Activated CD4-positive, alpha-beta T cell treated with anti-CD3 and anti-CD28 coated beads, Interleukin-2, amount 50 U/mL, for 16 hours (primary cell): ENCODE measurements at places on chromosomes 3 and 15.

DNA sequence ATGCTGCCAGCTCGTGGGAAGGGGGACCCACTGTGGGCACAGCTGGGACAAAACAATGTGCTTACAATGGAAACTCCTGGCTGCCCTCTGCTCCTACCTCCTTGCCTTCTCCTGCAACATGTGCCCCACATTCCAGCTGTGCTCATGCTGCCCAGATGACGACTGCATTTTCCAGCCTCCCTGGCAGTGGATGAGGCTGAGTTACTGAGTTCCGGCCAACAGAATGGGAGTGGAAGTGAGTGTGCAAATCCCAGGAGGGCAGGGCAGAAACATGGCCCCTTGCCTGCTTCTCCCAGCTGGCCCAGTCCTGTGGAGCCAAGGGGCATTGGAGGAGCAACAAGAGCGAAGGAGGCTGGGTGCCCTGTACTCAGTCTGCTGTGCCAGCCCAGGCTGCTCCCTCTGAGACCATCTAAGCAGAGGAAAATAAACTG, 17.1 kb downstream of the KLF15 start:
- no peak for DNase-seq

DNA sequence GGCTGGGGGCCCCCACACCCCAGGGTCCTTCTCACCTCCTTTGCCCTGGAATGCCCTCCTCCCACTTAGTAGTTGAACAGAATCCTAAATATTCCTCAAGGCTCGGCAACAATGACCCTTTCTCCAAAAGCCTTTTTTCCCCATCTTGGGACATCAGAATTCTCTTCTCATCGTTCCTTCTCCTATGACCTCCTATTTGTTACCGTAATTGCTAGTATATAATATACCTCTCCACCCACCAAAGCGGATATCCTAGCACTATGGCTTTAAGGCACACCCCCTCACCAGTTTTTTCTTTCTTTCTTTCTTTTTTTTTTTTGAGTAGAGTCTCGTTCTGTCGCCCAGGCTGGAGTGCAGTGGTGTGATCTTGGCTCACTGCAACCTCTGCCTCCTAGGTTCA, 16.8 kb downstream of the HDAC11 start:
- no peak for DNase-seq

DNA sequence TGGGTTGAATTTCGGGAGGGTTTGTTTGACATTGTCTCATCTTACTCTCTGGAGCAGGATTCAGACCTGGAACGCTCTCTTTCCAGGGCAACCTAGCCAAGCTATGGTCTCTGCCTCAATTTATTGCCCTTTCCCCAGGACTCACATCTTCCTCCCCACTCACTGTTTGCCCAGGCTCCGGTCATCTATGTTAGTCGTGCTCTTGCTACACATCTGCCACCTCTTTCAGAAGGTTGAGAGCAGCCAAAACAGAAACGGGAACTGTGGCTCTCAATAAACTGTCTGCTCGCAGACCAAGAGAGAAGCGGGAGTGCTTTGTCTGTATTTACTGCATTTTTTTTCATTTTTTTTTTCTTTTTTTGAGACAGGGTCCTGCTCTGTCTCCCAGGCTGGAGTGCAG, 81.6 kb downstream of the ST6GAL1 start:
- DNase-seq = no peak

- DNase-seq = peak; percentile 61
Measured at GRCh38 chr3:124639406-124640237, 90.6 kb upstream of the UMPS start.

DNA sequence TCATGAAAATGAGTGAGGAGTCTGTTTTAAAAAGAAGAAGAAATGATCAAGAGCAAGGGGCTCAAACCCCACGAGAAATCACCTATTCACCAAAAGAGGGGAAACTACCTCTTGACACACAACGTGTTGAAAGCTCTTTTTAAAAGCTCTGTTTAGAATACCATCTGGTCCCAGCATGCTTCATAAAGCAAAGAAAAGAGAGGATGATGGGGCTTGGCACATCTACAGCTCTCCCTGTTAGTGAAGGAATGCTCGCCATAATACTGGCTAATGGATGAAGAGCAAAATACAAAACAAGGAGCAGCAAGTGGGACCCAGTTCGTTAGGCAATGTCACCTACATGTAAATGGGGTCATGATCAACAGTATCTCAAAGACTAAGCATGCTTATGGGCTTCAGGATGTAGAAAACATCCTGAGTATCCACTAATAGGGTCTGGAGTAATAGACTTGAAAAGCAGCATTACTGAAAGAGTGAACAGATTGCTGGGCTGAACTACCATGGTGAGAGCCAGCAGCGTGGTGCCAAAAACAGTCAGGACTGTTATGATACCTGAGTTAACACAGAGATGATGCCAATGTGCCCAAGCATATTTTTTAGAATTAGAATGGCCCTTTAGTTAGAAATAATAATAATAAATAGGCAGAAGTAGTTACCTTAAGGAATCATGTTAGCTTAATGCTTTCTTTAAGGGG, 159.7 kb upstream of the POU1F1 start:
- no peak for DNase-seq

DNA sequence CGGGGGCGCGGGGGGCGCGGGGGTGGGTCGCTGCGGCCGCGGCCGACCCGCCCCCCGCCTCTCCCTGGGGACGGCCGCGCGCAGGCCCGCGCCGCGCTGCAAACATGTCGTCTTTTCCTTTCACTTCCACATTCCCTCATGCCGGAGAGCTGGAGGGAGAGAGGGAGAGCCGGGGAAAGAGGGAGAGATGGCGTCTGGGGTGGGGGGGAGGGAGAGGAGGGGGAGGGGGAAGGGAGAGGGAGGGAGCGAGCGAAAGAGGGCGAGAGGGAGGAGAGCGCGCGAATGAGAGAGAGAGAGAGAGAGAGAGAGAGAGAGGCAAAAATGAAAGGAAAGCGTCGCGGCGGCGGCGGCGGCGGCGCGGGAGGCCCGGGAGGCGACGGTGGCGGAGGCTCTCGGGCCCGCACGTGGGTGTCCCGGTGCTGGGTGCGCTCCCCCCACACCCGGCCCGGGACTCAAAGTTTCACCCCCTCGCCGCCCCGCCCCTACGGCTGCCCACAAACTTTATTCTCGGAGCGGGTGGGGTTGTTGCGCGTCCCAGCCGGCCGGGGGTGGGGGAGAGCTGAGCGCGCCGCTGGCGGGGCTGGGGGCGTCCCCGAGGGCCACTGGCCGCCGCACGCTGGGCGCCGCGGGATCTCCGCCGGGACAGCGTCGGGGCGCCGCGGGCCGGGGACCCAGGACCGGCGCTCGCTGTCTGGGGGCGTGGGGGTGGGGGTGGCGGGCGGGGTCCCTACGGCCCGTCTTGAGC, 731 bp downstream of the ZNF710 start:
- DNase-seq = peak; percentile 54

DNA sequence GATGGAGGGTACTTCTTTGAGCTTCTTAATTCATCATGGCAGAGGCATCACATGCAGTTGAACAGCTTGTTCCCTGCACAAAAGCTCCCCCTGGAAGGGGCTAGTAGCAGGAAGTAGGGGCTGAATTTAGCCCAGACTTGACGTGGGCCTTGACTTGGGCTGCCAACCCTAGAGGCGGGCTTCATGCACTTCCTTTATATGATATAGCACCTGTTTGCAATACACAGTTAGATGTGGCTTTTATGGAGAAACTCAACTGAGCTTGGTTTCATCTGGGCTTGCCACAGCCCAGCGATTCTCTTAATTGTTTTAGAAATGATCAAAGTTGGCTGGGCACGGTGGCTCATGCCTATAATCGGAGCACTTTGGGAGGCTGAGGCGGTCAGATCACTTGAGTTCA, 33.7 kb upstream of the ADGRG7 start:
- DNase-seq = no peak

DNA sequence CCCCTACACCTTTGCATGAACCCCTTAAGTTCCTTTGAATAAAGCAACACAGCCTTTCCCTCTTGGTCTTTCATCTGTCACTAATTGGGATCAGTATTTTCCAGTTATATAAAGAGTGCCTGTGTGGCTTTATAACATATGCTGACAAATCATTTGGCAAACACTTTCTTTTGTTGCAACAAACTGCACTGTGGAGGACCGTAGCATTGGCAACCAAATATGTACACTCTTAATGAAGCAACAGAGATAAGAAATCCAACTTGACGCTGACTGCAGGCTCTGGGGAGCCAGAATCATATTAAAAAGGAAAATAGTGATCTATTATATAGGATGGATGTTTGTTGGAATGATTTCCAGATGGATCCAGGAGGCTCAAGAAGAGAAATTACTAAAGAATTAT, 120.1 kb upstream of the PRICKLE2 start:
- DNase-seq = no peak

GRCh38 chr3:116872688-116873087, 163.1 kb downstream of the TUSC7 start:
- DNase-seq = no peak

DNA sequence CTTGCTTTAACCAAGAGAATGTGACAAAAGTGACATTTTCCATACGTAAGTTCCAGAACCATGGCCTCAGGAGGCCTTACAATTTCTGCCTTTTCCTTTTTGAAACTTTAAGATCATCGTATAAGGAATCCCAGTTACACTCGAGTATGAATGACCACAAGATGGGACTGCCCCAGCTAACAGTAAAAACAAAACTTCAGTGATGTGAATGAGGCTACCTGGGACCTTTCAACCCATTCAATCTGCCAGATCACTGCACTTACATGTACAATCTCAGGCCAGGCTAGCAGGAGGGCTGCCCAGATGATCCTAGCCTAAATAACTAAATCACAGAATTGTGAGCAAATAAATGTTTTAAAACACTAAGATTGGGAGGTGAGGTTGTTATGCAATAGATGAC, 328.8 kb downstream of the CNTN6 start:
- no peak for DNase-seq

DNA sequence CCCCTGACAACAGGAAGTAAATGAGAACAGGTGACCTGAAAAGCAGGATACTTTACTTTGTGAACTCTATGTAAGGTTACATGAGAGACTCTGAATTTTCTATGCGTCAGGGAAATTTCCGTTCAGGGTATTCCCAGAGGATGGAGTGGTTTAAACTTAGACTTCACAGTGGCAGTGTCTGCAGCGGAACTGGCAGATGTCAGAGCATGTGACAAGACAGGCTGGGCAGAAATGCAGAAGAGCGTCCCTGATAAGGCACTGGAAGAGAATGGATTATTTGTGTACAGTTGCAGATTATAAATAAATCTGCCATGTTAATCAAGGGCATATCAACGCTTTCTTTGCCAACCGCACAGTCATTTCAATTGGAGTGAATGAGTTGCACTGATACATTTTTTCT, 598.4 kb upstream of the ZNF717 start:
- DNase-seq = no peak

- no peak for DNase-seq
Measured at GRCh38 chr3:71783152-71783551, 1.8 kb downstream of the PROK2 start.

DNA sequence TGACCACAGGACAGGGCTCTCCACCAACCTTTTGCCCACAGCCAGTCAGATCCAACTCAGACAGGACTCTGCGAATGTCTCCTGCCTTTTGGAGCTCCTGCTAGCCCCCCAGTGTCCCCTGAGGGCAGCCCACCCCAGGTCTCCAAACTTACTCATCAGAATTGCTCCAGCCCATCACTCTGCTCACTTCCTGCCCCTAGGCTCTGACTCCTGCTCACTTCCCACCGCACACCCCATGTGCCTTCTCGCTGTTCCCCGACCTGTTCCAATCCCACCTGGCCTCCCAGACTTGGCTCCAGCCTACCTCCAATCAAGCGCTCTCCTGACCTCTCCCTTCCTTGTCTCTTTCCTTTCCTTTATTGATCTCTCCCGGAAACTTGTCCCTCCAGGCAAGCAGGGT, 5.9 kb upstream of the STRA6 start:
- DNase-seq = no peak

GRCh38 chr3:171644681-171645080, 165.6 kb downstream of the PLD1 start:
- DNase-seq = no peak

- no peak for DNase-seq
Measured at GRCh38 chr3:24367216-24367615, 127.4 kb downstream of the THRB start.

DNA sequence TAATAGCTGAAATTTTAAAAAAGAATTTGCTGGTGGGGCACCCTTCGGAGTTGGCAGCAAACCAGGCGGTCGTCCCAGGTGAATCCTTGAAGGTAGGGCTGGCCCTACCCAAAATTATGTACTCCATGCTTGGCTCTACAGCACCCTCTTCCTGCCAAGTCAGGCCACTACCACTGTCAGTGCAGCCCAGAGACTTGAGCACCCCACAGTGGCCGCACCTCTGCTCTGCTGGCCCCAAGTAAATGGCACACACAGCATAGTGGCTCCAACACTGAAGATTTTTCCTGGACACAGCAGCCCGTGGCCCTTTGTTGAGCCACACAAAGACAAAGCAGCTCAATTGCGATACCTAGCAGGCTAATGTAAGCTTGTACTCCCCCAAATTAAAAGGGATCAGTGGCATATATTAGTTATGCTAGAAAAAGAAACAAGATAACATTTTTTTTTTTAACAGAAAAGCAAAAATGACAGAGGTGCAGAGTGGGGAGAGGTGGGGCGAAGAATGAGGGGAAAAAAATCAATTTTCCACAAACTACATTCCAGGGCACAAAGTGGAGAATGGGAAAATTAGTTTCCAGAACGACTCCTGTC, 250.5 kb downstream of the UACA start:
- DNase-seq = peak; percentile 75

DNA sequence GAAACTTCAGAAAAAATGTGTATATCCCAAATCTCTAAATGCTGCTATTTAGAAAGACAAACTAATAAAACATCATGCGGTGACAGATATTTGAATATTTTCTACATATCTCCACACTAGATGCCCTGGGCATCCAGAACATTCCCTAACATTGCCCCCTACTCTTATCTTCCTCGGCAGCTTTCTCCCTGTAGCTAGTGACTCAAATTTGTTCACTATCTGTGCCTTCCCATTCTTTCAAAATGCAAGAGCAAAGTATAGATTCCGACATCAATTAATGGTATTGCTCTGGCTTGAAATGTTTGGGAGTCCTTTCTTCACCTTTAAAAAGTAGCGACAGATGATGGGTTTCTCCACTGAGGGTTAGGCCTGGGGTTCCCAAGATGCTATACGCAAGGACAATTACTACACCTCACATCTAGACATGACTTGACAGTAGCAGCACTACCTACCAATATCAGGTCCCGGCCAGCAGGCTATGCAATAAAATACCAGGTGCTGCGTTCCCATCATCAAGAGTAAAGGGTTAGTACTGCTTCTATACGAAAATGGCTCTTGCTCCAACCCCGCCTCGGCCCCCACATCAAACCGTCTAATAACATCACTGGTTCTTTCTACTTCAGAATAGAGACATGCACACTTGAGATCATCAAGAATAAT, 631 bp downstream of the UBR1 start:
- peak; percentile 39 for DNase-seq

- peak; percentile 69 for DNase-seq
Measured at GRCh38 chr15:70509282-70509662, 254.1 kb downstream of the UACA start.

DNA sequence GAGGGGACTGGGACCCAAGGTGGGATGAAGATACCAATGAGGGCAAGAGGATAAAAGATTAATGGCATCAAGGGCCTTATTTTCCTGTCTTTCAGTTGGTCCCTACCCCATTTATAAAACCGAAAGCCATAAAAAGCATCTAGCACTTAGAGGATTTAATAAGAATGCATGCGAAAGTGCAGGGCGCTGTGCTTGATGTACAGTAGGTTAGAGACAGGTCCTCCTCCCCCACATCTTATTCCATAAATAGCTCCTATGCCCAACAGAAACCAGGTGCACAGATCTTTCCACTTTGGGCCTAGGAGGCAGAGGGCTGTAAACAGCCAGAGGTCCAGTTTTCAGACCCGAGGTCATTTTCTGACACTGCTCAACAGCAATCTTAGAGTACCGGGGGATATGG, 1.2 kb downstream of the LPCAT4 start:
- DNase-seq = no peak
